ENCODE measurements at places on chromosomes 1 and 21. TPM values are rescaled to one million over a fixed set of nuclear protein-coding genes. Genes with fewer than 3 reads are reported as not detected.

- DNase-seq: no peak
These were observed 40.5 kb downstream of the GLIS1 start for GRCh38 chr1:53698384-53698980.

DNA sequence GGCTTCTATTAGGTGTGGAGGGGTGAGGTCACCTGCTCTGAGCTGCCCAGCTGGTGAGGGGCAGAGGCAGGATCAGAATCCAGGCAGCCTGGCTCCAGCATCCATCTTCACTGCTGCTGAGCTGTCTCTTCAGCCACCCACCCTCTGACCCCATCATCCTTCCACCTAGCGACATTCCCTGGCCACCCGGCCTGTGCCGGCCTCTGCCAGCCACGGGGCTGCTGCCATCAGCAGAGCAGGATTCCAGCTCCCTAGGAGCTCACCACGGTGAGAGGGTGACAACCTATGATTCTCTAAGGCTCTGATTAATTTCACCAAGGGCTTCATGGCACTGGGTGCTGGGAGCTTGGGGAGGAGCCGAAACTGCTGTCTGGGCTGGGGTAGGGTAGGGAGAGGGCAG, 32.1 kb downstream of the ALPL start:
- peak; percentile 21 for DNase-seq

GRCh38 chr1:64891448-64891825, 74.9 kb downstream of the JAK1 start:
- DNase-seq: no peak

Gene CFHR2
- total RNA-seq: not detected

DNA sequence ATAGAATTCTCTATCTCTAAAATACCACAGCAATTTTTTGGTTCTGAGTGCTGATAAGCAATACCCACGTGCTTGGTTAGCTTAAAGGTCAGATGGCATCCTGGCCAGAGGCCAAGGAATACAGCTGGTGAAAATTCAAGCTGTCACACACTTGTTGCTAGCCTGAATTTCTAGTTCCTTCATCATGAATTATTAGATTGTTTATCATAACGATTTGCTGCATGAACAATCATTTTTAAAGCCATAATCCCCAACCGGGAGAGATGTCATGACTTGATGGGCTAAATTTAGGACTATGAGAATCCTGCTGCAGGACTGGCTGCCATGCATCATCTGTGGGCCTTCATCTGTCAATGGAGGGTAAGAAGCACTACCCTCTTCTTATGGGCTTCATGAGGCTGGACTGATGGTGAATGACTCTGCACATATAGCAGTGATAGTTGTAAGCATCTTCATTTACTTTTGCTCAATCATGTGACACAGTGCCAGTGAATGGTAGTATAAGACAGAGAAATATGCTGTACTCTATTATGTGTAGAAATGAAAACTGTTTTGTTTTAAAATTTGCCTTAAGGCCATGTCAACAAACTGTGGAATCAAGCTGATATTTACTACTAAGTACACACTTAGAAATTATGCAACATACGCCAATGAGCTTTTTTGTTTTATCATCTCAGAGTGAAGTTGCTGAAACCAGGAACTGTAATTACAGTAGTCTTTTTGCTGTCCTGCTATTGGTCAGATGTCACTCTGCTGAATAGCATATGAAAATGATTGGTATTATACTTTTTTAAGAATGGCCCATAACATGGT, 80.5 kb upstream of the RALGPS2 start:
- DNase-seq: peak; percentile 26

Gene NUCKS1
- 227 TPM for total RNA-seq

- DNase-seq: peak; percentile 60
These were observed 27.8 kb upstream of the RNF187 start for GRCh38 chr1:228459091-228459993.

- no peak for DNase-seq
These were observed 28.4 kb upstream of the SARS1 start for GRCh38 chr1:109185357-109185756.

- peak; percentile 44 for DNase-seq
These were observed 32.3 kb downstream of the SLC66A1 start for GRCh38 chr1:19344372-19344810.

DNA sequence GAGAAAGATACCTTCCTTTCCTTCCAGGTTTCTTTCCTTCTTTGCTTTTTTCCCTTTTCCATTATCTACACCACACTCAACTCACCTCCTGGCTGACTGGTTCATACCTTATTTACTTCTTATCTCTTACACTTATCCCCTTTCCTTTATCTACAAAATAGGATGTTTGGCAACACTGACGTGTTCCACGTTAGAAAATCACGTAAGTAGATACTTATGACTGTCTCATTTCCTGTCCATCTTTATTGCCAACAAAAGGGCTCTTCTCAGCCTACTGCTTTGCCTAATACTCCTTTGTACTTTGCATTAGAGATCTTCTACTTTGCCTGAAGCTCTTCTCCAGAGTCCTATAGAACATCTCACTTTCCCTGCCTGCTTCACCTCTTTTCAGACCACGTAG, 25.1 kb downstream of the SYNJ1 start:
- DNase-seq: no peak

- no peak for DNase-seq
These were observed 17.4 kb downstream of the ZNF326 start for GRCh38 chr1:90012300-90012699.

DNA sequence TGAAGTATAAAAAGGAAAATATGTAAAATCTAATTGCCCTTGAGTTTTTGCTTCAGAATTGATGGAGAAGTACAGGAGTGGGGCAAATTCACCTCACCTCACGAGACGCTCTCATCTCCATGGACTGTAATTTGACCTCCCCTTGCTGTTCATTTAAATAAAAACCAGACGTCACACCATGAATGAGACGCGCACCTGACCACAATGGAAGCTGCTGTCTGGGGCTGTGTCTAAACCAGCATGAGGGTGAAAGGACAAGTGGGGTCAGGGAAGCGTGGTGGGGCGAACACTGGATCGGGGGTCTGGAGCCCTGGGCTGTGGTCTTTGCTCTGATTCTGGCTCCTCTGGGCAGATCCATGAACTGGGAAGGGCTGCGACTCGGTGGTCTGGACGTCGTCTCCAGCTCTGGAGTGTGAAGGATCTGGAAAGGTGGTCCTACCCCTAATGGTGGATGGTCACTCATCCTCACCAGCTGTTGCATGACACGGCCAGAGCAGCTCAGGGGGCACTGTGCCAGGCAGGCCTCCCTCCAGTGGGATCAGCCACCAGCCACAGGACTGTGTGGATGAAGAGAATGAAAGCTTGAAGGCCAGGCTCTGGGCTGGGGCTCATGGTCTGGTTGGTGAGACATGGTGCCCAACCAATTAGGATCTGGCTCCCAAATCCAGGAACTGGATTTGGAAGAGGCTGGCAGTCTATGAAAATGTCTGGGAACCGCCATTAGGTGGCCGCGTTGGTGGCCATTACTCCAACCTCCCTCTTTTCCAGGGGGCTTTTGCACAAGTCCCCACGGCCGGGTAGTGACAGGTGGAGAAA, 728.6 kb downstream of the PTPRU start:
- DNase-seq: no peak

- DNase-seq: no peak
These were observed 155.3 kb downstream of the ADSS2 start for GRCh38 chr1:244296447-244296846.

DNA sequence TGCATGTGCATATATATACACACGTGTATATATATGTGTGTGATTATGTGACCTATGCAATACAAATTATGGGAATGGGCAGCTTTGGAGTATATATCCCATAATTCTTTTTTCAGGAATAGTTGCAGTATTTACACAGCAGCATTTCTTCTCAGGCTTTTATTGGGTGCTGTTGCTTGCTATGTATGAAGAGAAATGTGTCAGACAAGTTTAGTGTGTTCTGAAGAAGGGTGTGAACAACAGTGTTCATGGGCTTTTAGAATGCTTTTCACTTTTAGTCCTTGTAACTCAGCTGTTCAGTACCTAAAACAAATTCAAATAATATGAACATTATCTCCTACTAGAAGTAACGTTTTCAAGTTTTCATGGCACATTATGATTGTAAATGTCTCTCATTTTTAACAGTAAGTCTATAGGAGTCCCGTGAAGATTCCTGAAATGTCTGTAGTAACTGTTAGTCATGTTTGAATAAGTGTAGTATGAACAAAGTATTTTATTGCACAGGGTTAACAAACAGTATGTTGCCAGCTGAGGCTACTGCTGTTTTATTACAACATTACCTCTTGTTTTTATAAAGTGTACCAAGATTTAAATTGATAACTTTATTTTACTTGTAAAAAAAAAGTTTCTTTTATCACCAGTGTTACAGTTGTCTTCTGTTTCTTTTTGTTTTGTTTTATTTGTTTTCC, 42.5 kb downstream of the TMED5 start:
- no peak for DNase-seq

DNA sequence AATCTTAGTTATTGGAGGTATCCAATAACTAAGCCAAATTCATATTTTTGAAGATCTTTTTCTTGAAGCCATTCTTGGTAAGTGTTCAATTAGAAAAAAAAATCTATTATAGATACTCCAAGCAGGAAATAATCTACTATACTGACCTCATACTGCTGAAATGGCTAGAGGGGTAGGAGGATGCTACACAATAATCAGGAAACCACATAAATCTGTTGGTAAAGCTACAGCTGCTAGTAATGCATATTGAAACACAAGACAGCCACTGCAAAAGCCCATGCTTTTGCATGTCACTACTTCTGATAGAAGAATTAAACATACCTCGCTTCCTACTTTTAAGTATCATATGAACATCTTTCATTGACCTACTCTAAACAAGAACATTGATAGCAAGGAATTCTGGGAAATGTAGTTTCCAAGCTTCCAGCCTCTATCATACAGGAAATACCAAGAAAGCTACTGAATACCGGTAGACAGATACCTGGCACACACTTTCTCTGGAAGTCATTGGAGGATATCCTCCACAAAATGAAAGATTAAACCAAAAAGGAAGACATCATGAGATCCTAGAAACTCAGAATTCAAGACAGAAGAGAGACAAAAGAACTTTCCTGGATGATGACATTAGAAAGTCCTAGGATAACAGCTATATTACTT, 103.0 kb upstream of the VAV3 start:
- no peak for DNase-seq

- DNase-seq: no peak
These were observed 252.4 kb upstream of the DUSP10 start for GRCh38 chr1:221994274-221994698.

DNA sequence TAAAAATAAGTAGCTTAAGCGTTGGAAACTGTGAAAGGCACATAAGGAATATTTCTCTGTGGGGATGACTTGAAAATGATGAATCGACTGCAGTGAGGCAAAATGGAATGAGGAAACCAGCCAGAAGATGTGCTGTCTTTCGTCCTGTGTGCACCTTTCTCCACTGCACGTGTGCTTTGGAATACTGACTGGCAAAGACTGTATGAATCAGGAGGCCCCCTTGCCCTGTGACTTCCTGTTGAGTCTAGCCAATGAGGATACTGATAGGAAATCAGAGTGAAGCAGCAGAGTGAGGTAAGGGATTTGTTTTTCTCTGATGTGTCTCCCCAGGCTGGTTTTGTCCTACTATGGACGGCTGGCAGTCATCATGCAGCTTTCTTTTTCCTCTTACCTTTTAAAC, 118.2 kb upstream of the ADGRL4 start:
- DNase-seq: no peak

DNA sequence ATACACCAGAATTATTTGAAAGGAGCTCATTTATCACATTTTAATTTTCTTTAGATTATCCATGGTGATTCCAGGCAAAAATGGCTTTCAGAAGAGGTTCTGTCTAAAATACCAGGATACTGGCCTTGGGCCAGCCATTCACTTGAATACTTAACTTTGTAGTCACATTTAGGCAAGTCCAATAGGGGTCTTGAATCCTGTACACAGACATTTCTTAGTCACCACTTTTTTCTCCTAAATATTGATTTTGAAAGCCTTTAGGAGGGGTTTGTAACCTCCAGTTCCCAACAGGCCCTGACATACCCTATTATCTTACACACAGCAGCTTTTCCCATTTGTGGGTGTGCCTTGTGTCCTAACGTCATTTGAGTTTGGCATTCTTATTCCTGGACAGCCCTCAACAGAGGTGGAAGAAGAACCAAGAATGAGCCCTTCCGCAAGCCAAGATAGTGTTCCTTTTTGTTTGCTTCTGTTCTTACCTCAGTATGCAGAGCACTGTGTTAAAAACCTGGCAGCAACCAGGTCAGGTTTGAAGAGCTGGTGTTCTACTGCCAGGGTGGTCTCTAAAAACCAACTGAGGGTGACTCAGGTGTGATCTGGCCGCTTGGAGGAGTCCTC, 19.5 kb downstream of the MAP3K7CL start:
- DNase-seq: no peak

Gene RHBG
- not detected for total RNA-seq

GRCh38 chr21:32381571-32381970, 11.2 kb downstream of the URB1 start:
- DNase-seq: no peak

Gene TAF5L
- total RNA-seq: 9.9 TPM

Data from heart left ventricle (tissue), 16 donors.